Mucosa of descending colon (tissue), 3 donors: ENCODE measurements at places on chromosomes 2 and 18.

DNA sequence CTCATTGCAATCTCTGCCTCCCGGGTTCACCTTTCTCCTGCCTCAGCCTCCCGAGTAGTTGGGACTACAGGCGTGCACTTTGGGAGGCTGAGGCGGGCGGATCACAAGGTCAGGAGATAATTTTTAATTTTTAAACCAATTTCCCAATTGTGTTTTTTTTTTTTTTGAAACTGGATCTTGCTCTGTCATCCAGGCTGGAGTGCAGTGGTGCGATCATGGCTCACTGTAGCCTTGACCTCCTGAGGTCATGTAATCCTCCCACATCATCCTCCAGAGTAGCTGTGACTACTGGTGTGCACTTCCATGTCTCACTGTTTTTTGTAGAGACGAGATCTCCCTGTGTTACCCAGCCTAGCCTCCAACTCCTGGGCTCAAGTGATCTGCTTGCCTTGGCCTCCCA lies 49.3 kb downstream of the GLS start:
- DNase-seq = no peak

DNA sequence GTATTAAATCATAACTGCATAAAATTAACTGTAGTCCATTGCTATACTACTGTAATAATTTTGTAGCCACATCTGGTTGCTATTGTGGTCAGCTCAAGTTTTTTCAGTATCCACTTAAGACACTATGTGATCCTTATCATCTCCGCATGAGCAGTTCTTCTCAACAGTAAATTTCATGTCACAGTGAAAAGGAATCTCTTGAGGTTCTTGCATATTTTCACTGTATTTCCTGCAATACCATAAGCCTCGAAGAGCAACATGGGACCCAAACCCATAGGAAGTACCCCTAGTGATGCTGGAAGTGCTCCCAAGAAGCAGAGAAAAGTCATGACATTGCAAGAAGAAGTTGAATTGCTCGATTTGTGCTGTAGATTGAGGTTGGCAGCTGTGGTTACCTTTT lies 86.7 kb downstream of the LDLRAD4 start:
- no peak for DNase-seq

DNA sequence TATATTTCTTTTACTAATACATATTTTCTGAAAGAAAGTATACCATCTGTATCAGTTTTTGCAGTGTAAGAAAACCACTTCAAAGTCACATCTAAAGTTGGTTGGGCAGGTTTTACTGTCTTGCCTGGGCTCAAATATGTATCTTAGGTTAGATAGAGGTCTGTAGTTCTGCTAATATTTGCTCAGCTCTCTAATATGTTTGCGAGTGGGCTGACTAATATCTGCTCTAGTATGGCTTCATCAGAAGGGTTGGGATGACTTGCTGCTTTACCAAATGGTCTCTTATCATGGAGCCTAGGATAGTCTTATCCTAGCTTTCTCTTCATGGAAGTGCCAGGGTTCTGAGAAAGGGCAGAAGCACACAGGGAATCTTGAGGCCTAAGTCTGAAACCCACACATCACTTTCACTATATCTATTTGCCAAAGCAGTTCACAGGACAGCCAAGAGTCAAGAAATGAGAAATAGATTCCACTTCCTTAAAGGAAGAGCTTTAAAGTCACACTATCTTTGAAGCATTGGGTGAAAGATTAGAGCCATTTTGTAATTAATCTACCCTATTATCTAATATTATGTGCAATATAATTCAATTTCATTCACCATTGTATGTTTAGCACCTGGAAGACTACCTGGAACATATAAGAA lies 610.0 kb downstream of the KCNJ3 start:
- DNase-seq = no peak

- DNase-seq = no peak
Observed at GRCh38 chr18:77755187-77755586, 505.5 kb downstream of the GALR1 start.

DNA sequence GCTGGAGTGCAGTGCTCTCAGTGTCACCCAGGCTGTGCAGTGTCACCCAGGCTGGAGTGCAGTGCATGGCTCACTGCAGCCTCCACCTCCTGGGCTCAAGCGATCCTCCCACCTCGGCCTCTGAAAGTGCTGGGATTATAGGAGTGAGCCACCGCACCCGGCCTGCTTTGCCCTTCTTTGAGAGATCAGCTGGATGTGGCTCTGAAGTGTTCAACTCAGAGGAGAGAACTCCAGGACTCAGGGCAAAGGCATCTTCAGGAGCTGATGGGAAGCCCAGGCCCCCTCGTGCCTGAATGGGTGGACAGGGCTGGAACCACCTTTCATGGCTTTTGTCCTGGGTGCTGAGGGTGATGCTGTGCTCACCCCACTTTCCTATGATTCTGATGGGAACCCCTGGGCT lies 52.0 kb upstream of the HAAO start:
- DNase-seq = no peak

DNA sequence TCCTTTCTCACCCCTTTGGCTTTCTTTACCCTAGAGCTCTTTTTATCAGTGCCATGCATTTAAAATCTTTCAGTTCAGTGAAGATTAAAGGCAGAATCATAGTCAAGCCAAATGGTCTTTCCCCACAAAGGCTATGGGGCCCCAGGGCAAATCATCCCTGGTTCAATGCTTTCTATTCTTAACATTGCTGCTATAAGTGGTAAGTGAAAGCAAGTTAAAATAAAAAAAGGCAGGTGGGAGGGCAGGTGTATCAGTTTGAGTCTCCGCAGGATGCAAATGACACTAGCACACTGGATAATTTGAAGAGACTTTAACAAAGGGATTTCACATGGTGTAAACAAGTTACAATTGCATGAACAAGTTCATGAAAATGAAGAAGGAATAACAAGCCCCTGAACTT lies 757.4 kb downstream of the SATB2 start:
- no peak for DNase-seq

DNA sequence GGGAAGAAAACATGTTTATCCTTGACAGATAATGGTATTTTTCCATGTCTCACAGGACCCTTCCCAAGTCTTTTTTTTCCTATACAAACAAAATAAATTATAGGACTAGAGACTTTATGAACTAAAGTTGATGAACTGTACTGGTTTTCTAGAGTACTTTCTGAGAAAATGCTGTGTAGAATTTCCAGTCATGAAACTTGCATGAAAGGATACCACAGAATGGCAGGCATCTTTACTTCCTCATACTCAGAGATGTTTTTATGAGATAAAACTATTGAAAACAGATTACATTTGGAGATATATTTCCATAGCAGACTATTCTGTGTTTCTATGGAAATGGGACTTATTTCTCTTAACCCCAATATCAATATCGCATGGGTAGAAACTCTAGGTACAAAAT lies 403.5 kb downstream of the PARD3B start:
- DNase-seq = no peak

DNA sequence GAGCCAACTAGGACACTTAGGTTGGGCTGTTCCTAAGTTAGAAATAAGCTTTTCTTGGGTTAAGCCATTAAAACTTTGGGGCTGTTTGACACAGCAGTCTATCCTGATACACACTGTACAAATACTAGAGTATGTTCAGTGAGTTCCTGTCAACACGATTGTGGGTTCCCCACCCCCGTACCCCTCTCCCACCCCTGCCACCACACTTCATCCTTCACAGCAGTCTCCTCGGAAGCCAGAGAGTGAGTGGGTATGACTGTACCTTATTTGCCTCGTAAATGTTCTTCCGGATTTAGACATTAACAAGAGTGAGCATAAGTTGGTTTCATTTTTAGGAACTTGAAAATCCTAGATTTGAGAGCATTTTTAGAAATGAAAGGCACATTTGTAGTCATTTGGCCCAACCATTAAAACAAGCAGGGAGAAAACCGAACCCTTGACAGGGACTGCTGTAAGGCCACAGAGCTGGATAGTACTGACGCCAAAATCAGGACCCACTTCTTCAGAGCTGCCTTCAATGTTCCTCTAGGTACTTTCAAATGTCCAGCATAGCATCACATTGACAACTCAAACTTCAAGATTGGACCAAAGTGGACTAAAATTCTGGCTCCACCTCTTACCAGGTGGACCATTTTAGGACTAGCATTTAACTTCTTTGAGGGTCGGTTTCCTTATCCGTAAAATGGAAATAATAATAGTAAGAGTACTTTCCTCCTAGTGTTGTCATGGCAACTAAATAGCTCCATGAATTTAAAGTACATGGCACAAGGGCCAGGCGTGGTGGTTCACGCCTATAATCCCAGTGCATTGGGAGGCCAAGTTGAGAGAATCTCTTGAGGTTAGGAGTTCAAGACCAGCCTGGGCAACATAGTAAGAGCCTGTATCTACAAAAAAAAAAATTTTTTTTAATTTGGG lies 166.3 kb upstream of the SERTAD2 start:
- DNase-seq = no peak

- peak; percentile 57 for DNase-seq
Observed at GRCh38 chr2:217836901-217837491, 165.8 kb downstream of the TNS1 start.

- DNase-seq = no peak
Observed at GRCh38 chr18:70301667-70302066, 12.8 kb downstream of the SOCS6 start.

DNA sequence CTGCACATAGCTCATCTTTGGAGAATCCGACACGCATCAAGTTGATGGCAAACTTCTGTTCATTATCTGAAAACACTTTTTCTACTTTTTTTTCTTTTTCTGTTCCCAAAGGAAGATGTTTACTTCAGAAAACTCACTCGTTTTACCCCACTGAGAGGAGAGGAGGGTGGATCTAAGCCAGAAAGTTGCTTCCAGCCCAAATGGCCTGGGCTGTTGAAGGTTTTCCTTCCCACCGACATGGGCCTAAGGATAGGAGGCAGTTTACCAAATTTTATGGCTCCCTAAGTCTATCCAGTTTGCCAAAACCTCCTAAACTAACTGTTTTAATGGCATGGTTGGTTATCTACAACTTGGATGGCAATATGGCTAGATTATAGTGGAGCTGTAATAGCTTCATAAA lies 70.4 kb downstream of the DDX1 start:
- no peak for DNase-seq

DNA sequence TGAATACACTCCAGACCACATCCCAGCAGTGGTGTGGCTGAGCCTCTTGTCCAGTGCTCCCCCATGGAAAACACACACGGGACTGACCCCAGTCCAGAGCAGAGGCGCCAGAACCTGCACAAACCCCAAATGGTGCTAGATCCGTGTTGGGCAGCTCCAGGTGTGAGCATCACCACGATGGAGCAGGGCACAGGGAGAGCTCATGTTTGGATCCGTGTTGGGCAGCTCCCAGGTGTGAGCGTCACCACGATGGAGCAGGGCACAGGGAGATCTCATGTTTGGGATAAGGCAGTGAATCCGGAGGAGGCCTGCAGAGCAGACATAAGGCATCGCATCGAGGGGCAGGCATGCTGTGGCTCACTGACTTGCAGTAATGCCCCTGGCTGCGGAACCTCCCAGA lies 460.0 kb upstream of the MYT1L start:
- no peak for DNase-seq

- DNase-seq = peak; percentile 72
Observed at GRCh38 chr18:47756364-47757016, 174.0 kb downstream of the SMAD2 start.

DNA sequence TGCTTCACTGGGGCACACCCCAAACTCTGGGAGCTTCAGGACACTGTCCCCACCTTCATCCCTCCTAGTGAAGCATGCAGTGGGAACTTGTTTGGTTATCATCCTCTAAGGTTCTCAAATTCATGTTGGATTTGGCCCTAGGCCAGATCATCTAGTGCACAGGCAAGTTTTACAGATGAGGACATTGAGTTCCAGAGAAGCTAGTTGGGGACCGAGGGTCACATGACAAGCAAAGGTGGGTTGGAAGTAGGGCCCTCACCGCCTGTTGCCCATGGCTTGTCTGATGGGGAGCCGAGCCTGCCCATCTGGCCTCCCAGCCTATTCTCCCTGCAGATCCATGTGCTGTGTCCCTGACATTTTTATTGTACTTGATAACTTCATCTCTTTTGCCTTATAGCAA lies 2.8 kb downstream of the PRKCE start:
- DNase-seq = no peak
